Epithelial cell of proximal tubule (primary cell): ENCODE measurements at places on chromosomes 13 and 19. TPM values are rescaled to one million over a fixed set of nuclear protein-coding genes. Genes with fewer than 3 reads are reported as not detected.

DNA sequence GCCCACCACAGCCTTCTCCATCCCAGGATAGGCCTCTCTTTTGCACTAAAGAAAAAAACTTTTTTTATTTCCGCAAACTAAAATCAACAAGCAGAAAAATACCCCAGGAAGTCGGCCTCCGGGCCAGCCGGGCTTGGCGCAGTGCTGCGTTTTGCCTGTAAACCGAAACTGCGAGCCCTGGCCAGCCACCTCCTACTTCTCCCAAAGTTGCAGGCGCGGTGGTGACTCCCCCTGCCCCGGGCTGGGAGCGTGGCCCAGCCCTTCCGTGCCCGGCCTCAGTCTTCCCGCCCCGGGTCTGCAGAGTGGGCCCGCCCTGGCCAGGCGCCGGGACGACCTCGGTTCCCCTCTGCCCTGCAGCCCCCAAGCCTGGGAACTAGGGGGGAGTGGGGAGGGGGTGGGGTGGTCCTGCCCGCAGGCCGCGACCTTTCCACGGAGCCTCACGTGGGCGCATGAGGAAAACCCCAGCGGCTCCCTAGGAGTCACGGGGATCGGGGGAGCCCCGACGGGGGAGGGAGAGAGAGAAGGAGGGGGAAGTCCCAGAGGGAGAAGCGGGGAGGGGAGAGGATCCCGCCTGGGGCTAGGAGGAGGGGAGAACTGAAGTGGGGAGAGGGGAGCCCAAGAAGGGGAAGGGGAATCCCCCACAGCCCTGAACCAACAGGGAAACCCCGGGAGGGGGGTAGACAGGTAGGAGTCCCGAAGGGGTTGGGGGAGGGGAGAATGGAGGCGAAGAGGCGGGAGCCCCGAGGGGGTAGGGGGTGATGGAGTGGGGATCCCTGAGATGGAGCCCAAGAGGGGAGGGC, 3.0 kb downstream of the GADD45B start:
- DNase-seq: no peak

- no peak for DNase-seq
These were observed 32.7 kb downstream of the DHX34 start for GRCh38 chr19:47381653-47382279.

GRCh38 chr19:49879243-49879963, 1.9 kb downstream of the TBC1D17 start:
- DNase-seq: no peak

DNA sequence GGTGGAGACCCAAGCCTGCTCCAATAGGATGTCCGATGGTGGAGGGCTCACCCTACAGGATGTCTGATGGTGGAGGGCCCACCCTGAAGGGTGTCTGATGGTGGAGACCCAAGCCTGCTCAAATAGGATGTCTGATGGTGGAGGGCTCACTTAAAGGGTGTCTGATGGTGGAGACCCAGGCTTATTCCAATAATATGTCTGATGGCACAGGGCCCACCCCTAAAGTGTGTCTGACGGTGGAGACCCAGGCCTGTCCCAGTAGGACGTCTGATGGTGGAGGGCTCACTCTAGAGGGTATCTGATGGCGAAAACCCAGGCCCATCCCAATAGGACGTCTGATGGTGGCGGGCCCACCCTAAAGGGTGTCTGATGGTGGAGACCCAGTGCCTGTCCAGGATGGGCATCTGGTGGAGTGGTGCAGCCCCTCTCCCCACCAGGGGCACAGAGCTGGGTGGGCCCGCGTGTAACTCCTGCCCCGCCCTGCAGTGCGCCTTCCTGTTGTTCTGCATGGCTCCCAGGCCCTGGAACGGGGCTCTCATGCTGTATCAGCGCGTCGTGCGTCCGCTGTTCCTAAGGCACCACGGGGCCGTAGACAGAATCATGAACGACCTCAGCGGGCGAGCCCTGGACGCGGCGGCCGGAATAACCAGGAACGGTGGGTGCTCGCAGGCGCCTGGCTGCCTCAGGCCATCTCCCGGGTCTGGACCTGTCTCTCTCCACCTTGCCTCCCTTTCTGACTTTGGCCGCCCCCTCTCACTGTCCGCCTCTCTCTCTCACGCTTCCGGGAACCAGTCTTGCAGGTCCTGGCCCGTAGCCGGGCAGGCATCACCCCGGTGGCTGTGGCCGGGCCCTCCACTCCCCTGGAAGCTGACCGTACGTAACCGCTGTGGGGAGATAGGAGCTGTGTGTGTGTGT, 5.1 kb downstream of the REEP6 start:
- no peak for DNase-seq

DNA sequence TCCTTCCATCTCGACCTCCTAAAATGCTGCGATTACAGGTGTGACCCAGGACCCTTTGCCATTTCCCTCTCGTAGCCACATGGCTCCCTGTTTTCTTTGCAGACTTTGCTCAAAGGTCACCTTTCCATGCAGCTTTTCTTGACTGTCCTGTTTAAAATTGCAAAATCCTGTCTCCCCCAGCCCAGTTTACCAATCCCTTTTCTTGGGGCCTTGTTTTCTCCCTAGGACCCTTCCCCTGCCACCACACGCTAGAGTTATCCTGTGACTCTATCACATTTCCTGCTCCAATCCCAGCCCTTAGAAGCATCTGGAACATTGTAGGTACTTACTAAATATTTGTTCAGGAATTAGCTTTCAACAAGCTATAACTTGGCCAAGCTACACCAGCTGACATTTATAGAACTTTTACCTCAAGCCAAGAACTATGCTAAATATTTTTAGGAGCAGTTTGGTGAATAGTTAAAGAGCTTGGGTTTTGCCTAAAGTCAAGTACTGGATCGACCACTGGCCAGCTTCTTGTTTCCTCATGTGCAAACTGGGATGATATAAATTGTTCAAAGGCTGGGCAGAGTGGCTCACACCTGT, 9.1 kb upstream of the SERTAD3 start:
- DNase-seq: no peak

DNA sequence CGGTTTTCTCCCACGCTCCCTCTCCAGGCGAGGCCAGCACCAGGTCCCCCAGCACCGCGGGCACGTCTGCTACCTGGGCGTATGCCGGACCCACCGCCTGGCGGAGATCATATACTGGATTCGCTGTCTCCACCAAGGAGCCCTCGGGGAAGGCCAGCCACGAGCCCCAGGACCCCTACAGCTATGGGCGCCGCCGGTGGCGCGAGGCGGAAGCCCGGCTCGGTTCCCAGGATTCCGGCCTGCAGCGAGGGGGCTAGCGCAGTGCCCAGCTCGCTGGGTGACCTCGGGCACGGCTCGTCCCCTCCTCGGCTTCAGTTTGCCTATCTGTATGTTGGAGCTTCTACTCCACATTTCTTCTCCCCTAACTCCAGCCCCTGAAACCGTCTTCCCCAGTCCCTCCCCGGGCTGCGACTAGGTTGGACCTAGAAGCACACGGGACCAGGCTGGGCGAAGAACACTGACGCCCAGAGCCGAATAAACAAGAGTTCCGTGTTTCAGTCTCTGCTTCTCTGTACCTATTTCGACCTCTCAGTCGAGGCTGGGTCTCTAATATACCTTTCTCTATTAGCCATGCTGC, 749 bp upstream of the CPT1C start:
- no peak for DNase-seq

DNA sequence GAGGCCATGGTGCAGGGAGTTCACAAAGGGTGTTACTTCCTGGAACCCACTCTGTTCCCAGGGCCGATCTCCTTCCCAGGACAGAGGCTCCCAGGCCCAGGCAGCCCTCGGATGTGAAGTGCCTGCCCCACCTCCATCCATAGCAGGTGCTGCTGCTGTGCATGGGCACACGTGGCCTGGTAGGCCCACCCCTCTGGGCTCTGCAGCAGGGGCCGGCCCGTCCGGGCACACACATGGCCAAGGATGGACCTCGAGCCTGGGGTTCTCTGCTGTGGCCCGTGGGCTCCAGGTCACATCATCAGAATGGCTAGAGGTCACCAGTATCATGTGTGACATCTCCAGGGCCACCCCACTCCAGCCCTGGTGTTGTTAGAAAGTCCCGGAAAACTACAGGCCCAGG, 71.8 kb downstream of the GADD45B start:
- no peak for DNase-seq

GRCh38 chr13:113393563-113394338, 29.8 kb upstream of the GRTP1 start:
- no peak for DNase-seq

- no peak for DNase-seq
These were observed 14.4 kb upstream of the SYCN start for GRCh38 chr19:39218230-39219007.

CASP14 gene
- not detected in 2 replicates for total RNA-seq

CRTC1 gene
- 1.3 and 3.0 TPM in 2 replicates for total RNA-seq

LGALS7B gene
- total RNA-seq: 4.4 TPM in 1 of 2 replicates, not detected in the other

ADGRE3 gene
- total RNA-seq: not detected in 2 replicates

URAD gene
- not detected in 2 replicates for total RNA-seq

FRY gene
- total RNA-seq: 0.14 and 0.52 TPM in 2 replicates

FGF22 gene
- 0.29 TPM in 1 of 2 replicates, not detected in the other for total RNA-seq
